ENCODE measurements at places on chromosomes 5 and 9. TPM values are rescaled to one million over a fixed set of nuclear protein-coding genes. Genes with fewer than 3 reads are reported as not detected.

FCN1 gene
- total RNA-seq = not detected

PCDHGB7 gene
- 0.52 TPM for total RNA-seq

TMEM215 gene
- total RNA-seq = not detected

IL31RA gene
- total RNA-seq = 1.4 TPM

WDR41 gene
- 72.1 TPM for total RNA-seq

COL5A1 gene
- total RNA-seq = 56.0 TPM

DNA sequence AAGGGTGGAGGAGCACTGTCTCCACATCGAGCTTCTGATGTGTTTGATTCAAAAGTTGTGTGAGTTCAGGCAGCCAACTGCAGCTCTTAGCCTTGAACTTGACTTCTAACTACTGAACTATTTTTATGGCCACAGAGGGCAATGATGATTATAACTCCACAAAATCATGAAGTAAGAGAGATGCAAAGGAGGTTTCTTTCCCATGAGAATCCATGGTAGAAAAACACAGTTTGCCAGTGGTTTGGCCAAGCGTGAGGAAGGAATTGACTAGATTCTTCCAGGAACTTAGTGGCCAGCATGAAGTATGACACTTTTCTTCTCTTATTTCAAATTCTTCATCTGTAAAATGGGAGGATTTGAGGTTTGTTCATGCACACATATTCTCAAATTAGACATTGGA is 43.2 kb downstream of the PAPPA start:
- peak; percentile 15 for DNase-seq

DNA sequence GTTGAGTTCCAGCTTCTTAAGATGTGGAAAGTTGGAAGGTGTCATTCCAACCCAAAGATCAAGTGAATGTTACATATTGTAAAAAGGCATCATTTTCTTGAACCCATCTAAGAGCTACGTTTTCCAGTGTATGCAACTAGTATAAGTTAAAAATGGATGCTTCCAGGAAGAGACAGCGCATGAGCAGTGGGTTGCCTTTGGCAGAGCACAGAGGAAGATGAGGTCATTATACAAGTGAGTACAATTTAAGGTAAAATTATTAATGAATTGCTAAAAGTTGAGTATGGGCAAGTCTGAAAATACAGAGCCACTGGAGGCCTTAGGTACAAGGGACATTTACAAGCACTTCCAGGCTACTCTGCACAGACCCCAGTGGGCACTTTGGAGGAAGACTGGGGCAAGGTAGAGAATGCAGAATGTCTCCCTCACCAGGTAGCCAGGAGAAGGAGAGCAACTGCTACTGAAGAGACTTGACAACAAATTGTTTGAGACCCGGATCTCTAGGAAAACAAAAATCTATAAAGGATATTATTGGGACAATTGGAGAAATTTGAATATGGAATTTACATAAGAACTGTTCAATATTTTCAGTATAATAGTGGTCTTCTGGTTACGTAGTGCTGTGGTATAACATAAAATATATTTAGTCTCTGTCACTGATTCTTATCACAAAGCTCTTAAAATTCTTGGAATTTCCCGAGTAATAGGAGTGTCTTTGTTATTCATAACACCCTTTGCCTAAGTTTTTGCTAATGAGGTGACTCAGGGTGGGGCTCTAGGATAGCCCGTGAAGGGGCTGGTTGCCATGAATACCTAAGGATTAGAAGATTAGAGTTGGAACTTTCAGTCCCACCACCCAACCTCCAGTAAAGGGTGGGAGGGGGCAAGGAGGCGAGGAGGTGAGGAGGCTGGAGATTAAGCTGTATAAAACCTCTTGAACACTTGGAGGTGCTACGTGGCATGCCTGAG is 129.9 kb upstream of the FER start:
- DNase-seq = no peak

- no peak for DNase-seq
These were observed 29.6 kb downstream of the SPRY4 start for GRCh38 chr5:142295084-142295758.

DNA sequence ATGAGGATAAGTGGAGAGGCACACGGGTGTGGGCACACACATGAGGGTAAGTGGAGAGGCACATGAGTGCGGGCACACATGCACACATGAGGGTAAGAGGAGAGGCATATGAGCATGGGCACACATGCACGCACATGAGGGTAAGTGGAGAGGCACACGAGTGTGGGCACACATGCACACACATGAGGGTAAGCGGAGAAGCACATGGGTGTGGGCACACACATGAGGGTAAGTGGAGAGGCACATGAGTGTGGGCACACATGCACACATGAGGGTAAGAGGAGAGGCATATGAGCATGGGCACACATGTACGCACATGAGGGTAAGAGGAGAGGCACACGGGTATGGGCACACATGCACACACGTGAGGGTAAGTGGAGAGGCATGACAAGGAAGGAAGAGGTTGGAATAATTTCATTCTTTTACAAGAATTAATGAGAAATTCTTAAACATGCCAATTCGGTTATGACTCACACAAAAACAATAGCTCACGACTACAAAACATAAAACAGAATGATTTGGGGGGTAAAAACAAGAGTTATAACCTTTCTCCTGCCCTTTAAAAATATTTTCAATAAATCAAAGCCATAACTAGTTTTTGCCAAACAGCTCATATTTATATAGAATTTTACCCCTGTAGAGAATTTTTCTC is 67.5 kb downstream of the APBA1 start:
- DNase-seq = no peak
